Naive thymus-derived CD4-positive, alpha-beta T cell (primary cell): ENCODE measurements at places on chromosomes 11 and 22.

GRCh38 chr11:17129003-17129402 is 51.5 kb upstream of the RPS13 start:
- no peak for DNase-seq

GRCh38 chr11:117186431-117186761 is 7.9 kb downstream of the SIDT2 start:
- no peak for DNase-seq

DNA sequence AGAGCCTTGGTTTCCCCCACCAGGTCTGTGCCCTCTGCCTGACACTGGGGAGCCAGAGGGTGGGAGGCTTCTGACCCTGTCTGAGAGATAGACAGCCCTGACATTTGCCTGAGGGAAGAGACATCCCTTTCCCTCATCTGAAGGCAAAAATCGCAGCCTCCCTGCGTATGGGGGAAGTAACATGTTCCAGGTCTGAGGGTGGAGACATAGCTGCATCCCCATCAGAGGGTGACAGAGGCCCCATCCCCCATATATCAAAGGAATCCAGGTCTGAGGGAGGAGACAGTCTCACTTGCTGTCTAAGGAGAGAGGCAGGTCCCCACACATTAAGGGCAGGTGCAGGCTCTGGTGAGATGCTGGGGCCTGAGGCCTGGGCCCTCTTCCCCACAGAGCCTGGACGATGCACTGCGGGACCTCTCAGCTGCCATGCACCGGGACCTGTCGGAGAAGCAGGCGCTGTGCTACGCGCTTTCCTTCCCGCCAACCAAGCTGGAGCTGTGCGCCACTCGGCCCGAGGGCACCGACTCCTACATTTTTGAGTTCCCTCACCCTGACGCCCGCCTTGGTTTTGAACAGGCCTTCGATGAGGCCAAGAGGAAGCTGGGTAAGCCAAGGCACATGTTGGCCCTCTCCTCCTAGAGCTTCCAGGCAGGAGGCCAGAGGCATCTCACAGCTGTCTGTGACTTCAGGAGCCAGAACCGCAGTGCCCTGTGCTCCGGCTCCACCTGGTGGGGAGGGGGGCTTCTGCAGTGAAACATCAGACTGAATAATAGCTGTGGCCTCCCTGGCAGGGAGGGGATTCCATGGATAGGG is 16.1 kb upstream of the RELT start:
- DNase-seq, result peak; percentile 32

GRCh38 chr11:72358466-72359405 is 75.6 kb downstream of the CLPB start:
- no peak for DNase-seq

DNA sequence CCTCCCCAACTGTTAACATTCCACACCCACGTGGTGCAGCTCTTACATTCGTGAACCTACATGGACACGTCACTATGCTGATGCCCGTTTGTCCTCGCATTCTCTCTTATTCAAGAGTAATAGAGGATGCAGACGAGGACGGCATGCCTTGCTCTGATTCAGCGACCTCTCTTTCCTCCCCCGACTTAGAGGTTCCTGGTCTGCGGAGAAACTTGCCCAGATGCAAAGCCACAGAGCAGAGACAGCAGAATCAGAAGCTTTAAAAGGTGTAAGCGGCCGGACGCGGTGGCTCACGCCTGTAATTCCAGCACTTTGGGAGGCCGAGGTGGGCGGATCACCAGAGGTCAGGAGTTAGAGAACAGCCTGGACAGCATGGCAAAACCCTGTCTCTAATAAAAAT is 288.0 kb downstream of the NTM start:
- no peak for DNase-seq

GRCh38 chr22:49672014-49672516 is 155.6 kb downstream of the BRD1 start:
- DNase-seq, result no peak

DNA sequence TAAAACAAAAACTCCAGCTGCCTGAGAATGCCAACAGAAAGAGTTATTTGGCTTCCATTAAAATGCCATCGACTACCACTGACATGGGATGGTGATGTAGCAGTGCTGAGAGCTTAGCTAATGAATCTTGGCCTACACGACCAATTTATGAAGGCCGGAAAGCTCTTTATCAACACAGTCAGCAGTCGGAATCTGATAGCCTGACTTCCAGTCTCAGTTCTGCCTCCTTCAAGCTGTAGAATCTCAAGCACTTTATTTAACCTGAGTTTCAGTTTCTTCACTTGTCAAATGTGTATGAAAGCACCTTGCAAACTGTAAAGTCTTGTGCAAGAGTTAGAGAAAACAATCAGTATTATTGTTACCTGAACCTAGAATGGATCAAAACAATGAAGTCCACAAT is 335.7 kb upstream of the NARS2 start:
- DNase-seq, result no peak

DNA sequence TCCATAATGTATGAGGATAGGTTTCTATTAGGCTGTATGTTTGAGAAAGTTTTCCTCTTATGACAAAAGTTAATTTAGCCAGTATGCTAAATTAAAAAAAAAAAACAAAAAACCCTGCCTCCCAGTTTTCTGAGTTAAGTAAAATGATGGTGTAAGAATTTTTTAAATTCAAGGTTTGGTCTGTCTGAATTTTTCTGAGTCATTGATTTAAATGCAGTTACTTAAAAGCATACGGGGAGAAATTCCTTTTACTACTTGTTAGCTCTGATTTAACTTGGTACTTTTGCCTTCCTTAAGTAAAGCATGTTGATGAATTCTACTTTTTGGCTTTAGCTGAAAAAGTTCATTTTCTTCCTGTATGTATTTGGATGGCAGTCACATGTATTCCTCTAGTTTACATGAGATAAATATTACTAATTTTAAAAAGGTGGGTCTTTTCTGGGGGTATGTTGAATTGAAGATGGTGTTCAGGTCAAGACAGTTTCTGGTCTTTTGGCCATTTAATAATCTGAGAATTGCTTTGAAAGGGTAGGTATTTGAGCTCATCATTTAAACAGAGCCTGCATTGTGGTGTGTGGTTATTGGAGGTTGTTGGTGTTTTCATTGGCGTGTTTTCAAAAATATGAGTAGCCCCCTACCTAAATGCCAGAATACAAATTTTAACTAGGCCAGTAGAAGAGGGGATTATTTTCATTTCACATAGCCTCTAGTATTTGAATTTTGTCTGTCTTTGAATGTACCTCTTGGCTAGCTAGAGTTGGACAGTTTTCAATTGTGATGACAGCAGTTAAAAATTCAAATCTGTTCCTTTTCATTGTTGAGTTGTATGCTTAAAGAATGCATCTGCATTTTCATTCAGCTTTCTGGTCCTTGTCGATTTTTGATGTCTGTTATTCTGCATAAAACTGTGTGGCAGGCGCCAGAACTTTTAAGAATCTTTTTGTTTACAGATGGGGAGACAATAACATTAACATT is 64.7 kb downstream of the MTMR3 start:
- DNase-seq, result no peak

DNA sequence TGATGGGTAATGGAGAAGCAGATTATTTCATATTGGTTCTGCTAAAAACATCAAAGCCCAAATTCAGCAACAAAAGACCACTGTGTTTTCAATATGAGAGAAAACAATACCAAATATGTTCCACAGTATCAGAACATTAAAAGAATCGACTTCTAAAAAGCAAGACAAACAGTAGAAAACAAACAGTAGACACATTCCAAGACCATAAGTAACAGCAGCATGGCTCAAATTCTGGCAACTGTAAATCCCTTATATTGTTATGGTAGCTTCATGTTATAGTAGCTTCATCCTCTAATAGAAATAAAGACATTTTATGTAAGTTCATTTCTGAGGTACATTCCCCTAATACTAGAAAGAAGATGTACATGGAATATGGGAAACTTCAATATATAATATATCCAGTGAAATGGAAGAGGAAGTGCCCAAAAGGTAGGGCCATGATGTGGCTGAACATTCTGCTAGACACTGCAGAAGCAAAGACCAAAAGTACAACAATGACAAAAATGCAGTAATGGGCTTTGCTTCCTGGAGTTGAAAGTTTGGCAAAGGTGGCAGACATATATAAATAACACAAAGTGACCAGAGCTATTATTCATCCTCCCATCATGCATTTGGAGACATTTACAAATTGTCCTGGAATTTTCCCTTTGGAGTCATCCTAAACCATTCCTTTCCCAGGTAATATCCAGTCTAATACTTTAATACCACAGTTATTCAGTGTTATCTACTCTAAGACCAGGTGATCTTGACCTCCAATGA is 299.9 kb downstream of the DCDC1 start:
- no peak for DNase-seq

- DNase-seq, result peak; percentile 71
Measured at GRCh38 chr11:117814766-117815261, 9.7 kb downstream of the FXYD2 start.

- DNase-seq, result no peak
Measured at GRCh38 chr11:11373934-11374333, 20.9 kb upstream of the CSNK2A3 start.

DNA sequence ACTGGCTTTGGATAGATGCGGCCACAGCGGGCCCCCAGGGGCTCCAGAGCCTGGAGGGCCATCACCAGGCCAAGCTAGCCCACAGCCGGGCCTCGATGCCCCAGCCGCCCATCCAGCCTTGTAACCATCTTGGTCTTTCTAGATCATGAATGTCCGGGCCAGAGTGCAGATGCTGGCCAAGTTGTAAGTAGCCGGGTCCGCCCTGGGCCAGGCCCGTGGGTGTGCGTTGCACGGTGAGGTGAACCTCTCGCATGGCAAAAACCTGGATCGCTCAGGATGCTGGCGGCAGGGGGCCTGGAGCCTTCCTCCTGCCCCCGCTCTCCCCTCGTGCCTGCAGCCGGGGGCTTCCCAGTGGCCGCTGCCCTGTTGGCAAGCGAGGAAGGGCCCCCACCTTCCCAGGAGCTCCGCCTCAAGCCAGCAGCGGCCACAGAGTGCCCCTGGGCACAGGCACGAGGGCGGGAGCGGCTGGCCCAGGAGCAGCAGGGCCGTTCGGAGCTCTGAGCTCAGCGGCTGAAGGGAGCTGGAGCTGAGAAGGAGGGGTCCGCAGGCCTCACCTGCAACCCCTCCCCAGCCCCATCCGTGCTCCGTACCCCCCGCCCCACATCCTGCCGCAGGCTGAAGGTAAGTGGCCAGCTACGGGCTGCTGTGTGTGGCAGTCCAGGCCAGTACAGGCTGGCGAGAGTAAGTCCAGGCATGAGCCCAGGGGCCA is 10.9 kb upstream of the MRPL23 start:
- no peak for DNase-seq

DNA sequence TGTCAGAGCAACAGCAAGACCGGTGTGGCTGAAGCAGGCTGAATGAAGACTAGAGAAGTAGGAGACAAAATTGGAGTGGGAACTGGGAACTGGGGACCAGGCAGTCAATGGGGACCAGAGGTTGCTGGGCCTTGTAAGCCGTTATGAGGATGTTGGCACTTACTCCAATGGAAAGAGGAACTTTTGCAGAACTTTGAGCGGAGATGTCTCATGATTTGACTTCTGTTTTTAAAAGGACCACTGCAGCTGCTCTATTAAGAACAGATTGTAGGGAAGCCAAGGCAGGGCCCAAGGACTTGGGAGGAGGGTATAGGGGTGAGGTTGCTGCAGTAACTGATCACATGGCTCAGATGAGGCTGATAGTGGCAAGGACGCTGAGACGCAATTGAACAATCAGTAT is 34.2 kb downstream of the IL18 start:
- no peak for DNase-seq

- no peak for DNase-seq
Measured at GRCh38 chr22:49961601-49962011, 1.0 kb downstream of the PIM3 start.

- DNase-seq, result no peak
Measured at GRCh38 chr11:117824571-117825537, at the start of gene FXYD2. Gene FXYD2 (minus strand): TSS chr11:117824744. CDS start chr11:117824678, 66 bp downstream.

- no peak for DNase-seq
Measured at GRCh38 chr11:73547706-73548595, 50.0 kb downstream of the FAM168A start.

GRCh38 chr11:19816040-19816439 is 103.4 kb downstream of the NAV2 start:
- no peak for DNase-seq

DNA sequence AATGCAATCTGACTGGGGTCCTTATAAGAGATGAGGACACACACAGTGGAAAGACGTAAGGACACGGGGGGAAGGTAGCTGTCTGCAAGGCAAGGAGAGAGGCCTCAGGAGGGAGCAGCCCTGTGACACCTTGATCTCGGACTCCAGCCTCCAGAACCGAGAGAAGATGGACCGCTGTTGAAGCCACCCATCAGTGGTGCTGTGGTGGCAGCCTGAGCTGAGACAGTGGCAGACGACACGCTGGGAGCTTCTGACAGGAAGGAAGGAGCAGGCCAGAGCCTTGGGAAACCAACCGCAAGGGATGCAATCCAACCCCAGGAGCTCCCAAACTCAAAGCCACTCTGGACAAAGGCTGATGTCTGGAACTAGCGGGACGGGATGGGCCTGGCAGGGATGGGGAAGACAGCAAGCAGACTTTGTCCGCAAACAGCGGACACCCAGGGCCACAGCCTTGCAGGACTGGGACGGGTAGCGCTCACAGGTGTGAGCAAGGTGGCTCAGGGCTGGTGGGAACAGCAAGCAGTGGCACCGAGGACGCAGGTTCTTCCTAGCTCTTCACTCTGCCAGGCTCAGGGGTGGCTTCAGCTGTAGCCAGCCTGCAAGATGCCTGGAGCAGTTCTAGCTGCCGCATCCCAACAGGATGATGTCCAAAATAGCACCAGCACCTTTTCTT is 10.9 kb downstream of the LTO1 start:
- no peak for DNase-seq

DNA sequence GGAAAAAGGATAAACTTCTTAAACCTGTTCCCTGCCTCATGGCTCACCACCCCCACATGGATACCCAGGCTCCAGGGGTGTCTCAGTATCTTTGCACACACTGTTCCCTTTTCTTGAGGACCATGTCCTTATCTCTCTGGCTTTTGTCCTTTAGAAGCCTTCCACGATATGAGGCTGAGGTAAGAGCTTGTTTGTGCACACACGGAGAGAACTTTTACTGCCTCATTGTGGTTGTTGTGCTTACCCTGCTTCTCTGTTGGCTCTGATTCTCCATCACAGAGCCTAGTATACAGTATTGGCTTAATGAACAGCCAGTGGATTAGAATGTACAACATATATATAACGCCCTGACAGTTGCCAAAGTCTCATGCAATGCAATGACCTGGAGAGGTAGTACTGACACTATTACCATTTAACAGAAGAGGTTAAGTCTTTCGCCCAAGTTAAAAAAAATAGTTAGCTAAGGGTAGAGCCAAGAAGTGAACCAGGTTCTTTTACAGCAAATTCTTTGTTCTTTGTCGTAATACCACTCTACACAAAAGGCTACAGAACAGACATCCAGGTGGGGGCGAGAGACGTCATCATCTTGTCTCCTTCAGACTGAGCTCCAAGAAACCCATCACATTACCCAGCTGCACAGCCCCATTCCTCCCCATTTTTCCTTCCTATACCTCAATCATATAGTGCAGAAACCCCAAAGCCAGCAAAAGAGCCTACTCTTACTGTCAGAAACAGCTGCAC is 117.3 kb downstream of the PLEKHA7 start:
- no peak for DNase-seq

DNA sequence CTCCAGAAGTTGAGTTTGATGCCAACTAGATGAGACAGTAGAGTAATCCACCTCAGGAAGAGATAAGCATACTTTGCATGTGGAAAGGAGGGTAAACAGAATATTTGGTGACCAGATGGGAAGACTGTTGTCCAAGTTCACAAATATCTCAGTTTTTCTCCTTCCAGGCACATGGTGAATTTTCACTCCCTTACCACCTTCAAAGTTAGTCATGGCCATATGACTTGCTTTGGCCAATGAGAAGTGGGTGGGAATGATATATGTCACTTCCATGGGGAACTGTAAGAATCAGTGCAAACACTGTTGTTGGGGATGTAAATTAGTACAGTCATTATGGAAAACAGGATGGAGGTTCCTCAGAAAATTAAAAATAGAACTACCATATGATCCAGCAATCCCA is 105.8 kb downstream of the SPATA19 start:
- DNase-seq, result no peak
